Islet precursor cell (in vitro differentiated cells): ENCODE measurements at places on chromosomes 1 and 21.

DNA sequence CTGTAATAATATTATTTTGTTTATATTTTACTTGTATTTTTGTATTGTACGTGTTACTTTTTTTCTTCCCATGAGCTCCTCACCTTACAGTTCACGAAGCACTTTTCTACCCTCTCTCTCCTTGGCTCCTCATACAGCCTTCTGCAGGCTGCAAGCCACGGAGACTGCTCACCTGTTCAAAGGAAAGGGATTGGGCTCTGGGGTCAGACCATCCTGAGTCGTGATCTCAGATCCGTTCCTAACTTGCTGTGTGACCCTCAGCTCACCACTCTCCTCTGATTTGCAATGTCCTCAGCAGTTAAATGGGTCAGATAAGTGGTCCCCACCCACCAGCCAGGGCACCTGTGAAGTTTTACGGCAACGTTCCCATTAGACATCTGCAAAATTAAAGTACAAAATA, 54.1 kb downstream of the VWA5B1 start:
- no peak for DNase-seq

GRCh38 chr1:15583016-15583706, 1.7 kb downstream of the AGMAT start:
- no peak for DNase-seq

DNA sequence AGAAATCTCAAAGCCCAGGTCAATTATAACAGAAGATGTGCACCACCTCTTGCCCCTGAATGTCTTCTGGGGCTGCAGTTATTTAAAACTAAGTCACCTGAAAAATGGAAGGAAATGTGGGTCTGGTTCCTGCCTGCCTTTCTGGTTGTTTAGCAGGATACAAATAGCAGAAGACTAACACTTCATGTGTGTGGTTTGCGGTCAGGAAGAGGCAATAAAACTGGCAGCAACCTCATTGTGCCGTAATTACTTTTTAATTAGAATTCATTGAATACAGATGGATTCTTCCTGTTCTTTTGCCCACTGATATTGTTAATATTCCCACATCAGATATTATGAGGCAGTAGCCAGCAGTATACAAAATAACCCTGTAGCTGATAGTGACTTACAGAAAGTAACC, 345.7 kb downstream of the ZNF326 start:
- no peak for DNase-seq

DNA sequence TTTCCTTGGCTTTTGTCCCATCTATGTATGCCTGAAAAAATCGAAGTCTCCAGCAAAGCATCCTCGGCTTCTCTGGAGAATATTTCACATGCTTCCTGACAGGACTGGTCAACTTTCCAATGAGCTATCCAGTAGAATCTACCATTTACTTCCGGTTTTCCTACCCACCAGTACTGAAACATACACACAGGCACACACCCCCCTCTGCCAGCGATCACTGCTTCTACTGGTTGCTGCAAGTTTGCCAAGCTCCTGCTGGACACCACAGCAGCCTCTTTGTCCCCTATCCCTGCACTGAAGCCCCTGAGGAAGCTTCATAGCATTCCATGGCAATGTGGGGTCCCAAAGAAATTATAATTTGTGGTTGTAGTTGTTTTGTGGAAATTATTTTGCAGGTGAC, 536.8 kb downstream of the MATN1 start:
- no peak for DNase-seq

GRCh38 chr1:51323778-51324177, 6.6 kb downstream of the TTC39A start:
- no peak for DNase-seq
